Posterior vena cava (tissue), 2 donors: ENCODE measurements at places on chromosomes 3 and 15. TPM values are rescaled to one million over a fixed set of nuclear protein-coding genes. Genes with fewer than 3 reads are reported as not detected.
A peak's percentile ranks its signal among the peaks of the same experiment; 100 is the strongest.

- DNase-seq: peak; percentile 62
These were observed 551 bp downstream of the PML start for GRCh38 chr15:73994912-73995622.

OR5K2 gene
- total RNA-seq: not detected

DNA sequence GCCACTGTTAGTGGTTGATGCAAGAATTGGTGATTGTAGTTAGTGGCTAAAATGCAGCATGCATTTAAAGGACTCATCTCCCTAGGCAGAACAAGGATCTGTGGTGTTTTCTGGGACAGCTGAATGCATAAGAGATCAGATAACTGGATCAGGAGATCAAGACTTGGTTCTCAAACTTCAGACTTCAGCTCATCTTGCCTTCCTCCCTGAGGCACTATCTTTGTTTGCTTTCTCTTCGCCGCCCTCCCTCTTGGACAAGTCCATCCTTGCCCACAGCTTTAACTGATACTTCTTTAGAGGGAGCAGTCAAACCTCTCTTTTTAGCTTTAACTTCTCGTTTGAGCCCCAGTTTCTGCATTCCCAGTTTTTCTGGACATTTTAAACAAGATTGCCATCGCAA lies 195.4 kb upstream of the TPRG1 start:
- DNase-seq: no peak

GRCh38 chr15:63221346-63221745 lies 31.9 kb downstream of the RAB8B start:
- peak; percentile 82 for DNase-seq

- DNase-seq: no peak
These were observed 76.8 kb downstream of the NPAP1 start for GRCh38 chr15:24752354-24752753.

- no peak for DNase-seq
These were observed 7.7 kb upstream of the OSBPL11 start for GRCh38 chr3:125602752-125603649.

- DNase-seq: no peak
These were observed 117.9 kb downstream of the MEIS2 start for GRCh38 chr15:36982430-36982829.

DNA sequence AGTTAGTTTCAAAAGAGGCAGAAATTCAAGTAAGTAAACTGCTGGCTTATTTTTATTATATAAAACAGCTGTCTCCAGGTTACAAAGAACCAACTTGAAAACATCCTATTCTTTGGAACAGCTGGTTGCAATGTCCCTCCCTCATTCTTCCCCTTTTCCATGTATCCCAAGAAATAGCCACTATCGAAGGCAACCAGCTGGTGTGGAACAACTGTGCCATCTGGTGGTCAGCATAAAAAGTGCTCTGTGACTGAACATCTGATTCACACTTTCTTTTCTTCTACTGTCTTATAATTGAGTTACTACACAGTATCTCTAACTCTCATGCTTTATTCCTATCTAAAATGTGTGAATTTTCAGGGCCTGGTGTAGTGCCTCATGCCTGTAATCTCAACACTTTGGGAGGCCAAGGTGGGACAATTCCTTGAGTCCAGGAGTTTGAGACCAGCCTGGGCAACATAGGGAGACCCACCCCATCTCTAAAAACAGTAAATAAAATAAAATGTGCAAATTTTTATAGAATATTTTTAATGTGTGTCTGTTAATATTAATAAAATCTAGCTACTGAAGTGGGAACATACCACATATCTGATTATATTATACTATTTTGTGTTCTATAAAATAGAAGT lies 9.6 kb downstream of the OSBPL11 start:
- no peak for DNase-seq
